ENCODE measurements at places on chromosomes 11 and 22.

DNA sequence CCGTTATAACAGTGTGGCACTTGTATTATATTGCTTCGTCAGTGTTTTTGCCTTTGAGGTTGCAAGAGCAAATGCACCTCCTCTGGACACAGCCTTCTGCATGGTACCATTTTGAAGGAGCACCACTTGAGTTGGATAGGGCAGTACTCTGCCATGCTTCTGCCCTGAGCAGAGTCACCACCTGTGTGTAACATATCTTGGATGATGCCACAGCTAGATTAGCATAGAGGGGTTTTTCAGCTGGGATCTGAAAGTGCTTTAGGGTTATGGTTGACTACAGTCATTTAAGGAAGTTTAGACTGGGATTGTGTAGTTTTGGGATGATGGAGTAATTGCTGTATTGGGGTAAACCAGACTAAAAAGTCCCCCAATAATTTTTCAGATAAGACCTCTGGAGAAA lies 78.8 kb downstream of the PPP6R3 start:
- no peak for DNase-seq

DNA sequence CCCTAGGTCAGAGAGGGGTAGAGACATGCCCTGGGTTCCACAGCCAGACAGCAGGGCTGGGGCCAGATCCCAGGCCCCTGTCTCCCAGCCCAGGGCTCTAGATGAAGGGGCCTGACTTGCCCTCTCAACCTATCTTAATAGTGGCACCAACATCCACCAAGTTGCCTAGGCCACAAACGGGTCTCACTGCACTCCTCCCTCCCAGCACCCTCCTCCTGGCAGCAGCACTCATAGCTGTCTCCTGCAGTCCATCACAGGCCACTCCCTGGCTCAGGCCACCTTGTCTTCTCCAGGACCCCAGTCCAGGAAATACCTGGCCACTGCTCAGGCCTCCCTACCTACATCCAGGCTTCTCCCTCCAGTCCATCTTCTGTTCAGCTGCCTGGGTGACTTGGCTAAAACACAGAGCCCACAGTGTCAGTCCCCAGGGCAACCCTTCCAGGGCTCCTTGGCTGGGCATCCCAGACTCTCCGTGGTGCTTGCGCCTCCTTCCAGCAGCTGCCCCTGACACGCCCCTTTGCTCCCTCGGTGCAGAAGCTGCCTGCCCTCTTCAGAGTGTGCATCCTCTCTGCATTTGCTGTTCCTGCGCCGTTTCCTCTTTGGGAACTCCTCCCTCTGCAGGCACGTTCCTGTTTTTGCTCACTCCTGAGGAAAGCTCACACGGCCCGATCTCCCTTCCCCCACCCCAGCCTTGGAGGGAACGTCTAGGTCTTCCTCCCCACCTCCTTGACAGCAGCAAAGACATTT lies 40.5 kb downstream of the LRRC32 start:
- no peak for DNase-seq

DNA sequence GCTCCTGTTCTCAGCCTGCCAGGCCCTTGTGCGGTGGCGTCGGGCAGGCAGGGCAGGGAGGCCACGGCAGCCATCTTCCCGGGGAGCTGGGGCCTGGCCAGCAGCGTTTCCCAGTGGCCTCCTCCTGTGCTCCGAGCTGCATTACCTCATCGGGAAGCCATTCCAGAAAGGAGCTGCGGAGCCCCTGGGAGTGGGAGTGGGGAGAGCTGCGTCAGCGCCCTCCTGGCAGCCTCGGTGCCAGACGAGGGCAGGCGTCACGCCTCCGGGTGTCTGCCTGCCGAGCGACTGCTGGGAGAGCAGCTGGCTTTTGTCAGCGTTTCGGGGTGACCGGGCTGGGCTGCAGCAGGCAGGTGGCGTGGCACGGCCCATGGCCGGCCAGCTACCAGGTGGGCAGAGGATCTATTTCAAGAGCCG lies 30.9 kb upstream of the WNT7B start:
- DNase-seq = peak; percentile 84

- no peak for DNase-seq
Observed at GRCh38 chr22:46349681-46350080, 14.2 kb downstream of the TRMU start.

DNA sequence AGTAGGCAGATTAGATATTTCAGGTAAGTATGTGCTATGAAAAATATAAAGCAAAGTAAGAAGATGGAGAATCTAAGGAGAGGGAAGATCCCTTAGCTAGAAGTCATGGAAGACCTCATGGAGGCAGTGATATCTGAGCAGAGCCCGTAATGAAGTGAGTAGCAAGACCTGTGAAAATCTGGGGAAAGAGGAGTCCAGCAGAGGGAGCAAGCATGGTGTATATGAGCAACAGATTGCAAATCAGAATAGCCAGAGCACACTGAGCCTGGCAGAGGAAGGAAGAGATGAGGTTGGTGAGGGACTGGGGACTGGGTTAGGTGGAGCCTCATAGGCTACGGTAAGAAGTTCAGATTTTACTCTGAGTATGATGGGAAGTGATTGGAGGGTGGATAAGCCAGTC lies 9.4 kb downstream of the LHFPL7 start:
- DNase-seq = no peak

- DNase-seq = no peak
Observed at GRCh38 chr11:57306940-57307565, 17.7 kb downstream of the TNKS1BP1 start.

GRCh38 chr22:43275545-43276317 lies 67.4 kb downstream of the SCUBE1 start:
- DNase-seq = no peak

DNA sequence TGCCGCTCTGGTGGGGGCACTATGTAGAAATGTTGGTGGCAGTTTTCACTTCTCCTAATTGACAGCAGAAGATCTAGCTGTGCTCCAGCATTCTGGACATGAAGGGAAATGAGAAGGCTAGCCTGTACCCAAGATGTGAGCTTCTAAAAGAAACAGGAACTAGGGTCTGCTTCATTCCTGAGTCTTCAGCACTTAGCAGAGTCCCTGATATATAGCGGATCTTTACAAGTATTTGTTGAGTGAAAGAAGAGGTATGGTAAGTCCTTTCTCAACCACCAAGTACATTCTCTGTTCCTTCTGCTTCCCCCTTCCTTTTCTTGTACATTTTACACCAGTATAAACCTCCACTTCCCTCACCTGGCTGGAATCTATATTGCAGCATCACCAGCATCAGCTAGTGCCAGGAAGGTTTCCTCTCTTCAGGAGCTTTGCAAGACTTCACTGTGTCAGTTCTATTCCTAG lies 408.3 kb upstream of the CADM1 start:
- no peak for DNase-seq

DNA sequence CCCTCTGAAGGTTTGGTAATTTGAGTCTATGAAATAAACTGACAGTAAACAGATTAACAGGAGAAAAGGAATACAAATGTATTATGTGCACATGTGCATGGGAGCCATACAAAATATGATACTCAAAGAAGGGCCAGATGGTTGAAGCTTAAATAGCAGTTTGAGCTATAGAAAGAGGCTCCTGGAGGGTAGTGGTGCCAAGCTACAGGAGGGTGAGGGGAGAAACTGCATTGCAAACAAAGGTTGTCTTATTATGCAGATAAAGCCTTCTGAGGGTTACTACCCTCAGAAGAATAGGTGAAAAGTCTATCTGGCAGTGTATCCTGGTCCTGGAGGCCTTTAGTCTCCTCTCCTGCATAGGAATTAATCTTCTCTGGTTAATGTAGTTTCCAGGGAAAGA lies 267.3 kb upstream of the MPPED2 start:
- DNase-seq = no peak

DNA sequence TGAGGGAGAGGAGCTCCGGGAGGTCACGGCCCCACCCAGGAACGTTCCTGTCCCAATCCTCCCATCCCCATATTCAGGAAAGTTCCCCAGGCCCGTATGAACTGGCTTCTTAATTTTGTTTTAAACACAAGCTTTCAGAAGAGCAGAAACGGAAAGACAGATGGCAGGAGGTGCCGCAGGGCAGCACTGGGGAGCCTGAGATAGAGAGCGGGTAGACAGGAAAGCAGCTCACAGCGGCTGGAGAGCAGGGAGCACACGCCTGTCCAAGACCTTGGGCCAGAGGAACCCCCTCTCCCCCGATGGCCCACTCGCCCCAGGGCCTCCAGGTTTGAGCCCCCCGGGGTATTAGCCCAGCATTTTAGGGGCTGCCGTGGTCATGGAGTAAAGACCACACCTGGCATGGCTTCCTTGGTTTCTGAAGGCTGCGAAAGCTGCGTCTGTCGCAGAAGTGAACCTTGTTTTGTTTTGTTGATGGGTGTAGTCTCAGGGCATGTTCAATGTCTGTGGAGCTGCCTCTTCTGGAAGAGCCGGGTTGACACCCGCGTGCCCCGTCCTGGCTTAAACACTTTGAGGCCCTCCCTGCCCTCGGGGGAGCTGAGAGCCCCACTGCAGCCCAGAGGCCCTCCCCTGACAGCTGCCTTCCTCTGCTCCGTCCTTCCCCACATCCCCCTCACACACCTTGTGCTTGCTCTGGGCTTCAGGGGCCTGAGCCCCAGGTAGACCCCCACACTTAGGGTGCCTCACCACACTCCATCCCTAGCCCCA lies 17.9 kb upstream of the KCNQ1OT1 start:
- DNase-seq = no peak

DNA sequence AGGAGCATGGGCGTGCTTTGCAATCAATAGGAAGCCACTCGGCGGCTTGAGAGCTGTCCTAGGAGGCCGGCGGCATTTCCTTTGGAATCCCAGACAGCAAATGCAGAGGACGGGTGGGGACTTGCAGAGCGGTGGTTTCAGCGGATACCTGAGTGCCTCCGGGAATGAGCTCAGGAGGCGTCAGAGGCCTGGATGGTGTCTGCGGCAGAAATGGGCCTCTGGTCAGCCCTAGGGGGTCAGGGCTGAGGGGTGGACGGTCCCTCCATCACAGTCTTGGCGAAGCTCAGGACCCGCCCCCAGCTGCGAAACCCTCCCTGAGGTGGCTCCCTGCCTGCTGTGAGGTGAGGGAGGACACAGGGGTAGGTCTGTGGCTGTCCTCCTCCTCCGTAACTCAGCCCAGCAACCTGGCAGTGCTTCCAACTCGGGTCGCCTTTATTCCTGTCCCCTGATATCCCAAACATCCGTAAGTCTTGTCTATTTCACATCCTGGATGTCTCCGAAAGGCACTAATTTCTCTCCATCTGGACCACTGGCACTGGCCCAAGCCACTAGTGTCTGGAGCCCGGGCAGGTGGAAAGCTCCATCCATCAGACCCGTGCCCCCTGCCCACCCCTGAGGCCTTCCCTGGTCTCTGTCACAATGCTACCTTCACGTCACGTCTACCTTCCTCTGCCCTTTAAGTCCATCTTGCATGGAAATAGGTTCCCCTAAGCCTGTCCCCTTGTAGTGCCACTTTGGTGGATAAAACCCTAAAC lies 686.6 kb downstream of the BRD1 start:
- DNase-seq = no peak

DNA sequence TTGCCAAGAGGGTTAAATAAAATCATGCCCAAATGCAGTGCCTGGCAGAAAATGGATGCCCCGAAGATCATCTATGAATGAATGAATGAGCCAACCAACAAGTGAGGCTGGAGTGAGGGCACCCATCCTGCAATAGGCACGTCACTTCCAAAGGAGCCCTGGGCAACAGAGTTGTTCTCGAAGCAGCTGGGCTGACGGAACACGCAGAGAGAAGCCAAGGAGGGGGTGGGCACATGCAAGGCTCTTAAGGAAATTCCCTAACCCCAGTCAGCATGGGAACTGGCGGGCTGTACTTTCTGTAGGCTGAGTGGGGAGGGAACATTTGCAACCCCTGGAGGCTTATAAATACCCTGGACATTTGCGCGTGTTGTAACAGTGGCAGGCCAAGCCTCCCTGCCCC lies 11.6 kb upstream of the CHADL start:
- DNase-seq = no peak

- DNase-seq = no peak
Observed at GRCh38 chr11:12529793-12530192, 144.4 kb upstream of the TEAD1 start.

GRCh38 chr11:116984589-116984988 lies 113.6 kb downstream of the SIK3 start:
- DNase-seq = peak; percentile 46

GRCh38 chr11:126146454-126147192 lies 64.8 kb downstream of the RPUSD4 start:
- DNase-seq = no peak

DNA sequence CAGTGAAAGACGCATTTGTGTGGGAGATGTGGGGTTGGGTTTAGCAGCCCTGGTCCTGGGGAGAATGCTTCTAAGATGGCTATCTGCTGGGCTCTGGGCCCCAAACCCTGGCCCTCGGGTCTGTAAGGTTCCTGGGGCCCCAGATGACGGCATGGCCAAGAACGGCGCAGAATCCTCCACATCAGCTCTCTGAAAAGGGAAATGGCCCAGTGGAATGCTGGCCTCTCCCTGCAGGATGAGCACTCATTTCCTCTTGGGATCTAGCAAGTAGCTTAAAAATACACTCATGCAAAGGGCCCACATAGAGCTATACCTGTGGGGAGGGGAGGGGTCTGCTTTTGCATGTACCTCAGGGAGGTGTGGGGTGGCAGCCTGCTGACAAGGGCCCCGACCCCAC lies 37.5 kb upstream of the LINC01488 start:
- no peak for DNase-seq

- DNase-seq = no peak
Observed at GRCh38 chr22:25770333-25770732, 28.3 kb downstream of the MYO18B start.

DNA sequence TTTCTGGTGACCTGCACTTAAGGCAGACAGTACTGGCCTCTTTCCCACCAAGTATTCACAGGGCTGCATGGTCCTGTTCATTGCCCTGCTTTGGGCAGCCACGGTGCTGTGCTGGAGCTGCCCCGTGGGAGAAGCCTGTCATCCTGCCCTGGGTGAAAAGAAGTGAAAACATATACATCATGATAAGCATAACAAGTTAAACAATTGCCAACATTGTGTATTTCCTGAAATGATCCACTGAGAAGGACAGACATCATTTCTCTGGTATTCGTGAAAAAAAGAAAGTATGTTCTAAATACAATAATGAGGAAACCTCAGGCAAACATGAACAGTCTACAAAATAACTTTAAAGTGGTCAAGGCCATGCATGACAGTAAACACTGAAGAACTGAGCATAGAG lies 393.1 kb downstream of the TMEM135 start:
- peak; percentile 41 for DNase-seq

Data from SJSA1 (cell line).